ENCODE measurements at places on chromosomes 11 and 22.

DNA sequence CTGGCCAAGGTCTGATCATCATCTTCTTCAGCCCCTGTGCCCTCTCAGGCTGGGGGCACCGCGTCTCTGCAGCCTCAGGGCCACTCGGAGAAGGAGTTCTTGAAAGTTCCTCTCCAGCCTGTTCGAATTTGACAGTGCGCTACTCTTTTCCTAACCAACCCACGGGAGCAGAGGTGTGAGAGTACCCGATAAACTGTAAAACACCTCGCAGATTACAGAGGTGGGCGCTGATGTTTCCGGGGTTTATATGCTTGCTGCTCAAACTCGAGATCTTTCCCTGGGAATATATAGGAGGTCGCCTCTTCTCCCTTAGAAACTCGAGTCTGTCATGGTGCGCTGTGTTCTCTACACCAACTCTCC lies 515 bp downstream of the CTR9 start:
- DNase-seq: no peak

DNA sequence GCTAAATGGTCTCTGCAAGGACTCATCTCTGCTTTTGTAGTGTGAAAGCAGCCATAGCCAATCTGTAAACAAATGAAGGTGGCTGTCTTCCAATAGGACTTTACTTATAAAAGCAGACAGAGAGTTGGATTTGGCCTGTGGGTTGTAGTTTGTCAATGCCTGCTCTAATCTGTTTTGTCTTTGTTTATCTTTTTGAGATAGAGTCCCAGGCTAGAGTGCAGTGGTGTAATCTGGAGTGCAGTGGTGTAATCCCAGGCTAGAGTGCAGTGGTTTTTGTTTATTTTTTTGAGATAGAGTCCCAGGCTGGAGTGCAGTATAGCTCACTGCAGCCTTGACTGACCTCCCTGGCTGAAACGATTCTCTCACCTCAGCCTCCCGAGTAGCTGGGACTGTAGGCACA lies 8.6 kb downstream of the PPP6R3 start:
- DNase-seq: no peak

DNA sequence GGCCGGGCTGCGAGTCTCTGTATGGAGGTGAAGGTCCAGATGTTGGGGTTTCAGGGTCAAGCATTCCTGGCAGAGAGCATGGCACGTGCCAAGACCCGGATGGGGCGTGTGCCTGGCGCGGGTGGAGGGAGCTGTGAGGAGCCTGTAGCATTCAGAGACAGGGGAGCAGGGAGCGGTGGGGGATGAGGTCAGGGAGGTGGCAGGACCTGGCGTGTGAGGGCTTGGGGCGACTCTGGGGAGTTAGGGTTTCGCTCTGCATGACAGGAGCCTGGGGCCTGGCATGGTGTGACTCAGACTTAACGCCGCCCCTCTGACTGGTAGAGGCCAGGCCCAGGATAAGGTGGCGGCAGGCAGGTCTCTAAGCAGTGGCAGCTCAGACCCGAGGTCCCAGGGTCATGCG lies 103.0 kb downstream of the KCNQ1 start:
- DNase-seq: no peak

GRCh38 chr22:28247667-28248363 lies 328.8 kb upstream of the PITPNB start:
- peak; percentile 30 for DNase-seq

GRCh38 chr11:46308631-46309419 lies 31.4 kb downstream of the CREB3L1 start:
- DNase-seq: peak; percentile 81

DNA sequence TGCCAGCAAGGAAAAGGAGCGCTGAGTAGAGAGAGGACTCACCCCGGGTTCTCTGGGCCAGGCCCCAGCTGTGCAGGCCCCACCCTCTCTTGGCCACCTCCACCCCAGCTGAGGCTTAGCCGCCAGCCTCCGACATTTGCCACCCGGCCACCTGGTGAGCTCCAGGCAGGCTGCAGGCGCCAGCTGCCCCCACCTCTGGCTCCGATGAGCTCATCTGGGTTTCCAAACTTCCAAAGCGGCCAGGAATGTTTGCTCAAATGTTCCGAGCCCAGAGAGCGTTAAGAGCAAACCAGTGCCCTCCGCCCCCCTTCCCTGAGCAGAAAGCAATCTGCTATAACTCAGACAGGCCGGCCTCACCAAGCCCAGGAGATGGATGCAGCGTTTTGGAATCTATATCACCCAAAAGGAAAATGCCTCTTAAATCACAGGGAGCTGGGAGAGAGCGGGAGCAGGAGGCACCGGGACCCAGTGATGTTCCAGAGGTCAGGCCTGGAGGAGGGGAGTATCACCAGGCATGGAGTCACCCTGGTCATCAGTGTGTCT lies 9.1 kb upstream of the MN1 start:
- DNase-seq: peak; percentile 70

- DNase-seq: no peak
Measured at GRCh38 chr22:19832476-19833108, 22.1 kb downstream of the GNB1L start.

DNA sequence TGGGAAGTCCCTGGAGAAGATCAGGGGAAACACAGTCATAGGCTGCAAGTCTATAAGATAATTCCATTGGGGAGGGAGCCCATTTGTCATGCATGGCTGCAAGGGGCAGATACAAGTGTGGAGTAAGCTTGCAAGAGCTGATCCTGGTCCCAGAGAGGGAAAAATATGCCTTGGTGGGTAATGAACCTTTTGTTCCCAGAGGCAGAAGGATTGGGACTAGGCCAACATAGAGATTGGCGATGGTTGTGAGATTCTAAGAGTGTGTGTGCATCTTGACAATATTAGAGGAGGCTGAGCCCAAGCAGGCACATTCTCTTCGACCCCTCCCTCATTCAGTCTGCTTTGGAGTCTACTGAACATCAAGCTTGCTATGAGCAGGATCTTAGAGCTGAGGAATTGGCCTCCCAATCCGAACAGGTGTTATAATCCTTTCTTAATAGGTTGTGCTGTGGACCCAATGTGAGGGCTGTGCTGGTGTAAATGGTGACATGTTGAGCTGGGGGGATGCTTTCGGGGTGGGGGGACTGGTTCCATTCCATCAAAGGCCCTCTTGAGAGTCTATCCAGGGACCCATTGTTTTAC lies 18.4 kb downstream of the MIAT start:
- no peak for DNase-seq

Data from kidney (tissue), 22 donors.